ENCODE measurements at places on chromosomes 16 and 17. TPM values are rescaled to one million over a fixed set of nuclear protein-coding genes. Genes with fewer than 3 reads are reported as not detected.

- no peak for DNase-seq
Measured at GRCh38 chr16:89343501-89344457, 126.3 kb downstream of the ZNF778 start.

- DNase-seq: no peak
Measured at GRCh38 chr16:87303962-87304521, 13.2 kb downstream of the C16orf95 start.

DNA sequence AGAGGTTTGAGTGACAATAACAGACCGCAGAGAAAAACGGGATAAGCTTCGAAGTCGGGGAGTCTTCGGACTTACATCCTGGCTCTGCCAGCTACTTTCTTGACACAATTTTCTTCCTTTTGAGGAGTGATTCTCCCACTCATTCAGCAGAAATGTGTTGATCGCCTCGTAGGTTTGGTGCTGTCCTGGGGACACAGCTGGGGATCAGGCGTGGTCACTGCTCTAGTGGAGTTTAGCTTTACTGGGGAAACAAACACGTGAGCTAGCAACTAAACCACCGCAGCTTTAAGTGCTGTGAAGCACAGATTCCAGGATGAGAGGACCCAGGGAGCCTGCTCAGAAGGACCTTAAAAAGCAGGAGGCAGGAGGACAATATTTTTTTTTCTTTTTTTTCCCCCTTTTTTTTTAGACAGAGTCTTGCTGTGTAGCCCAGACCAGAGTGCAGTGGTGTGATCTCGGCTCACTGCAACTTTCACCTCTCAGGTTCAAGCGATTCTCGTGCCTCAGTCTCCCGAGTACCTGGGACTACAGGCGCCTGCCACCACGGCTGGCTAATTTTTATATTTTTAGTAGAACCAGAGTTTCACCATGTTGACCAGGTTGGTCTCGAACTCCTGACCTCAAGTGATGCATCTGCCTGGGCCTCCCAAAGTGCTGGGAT lies 858 bp downstream of the NUBP1 start:
- no peak for DNase-seq

DNA sequence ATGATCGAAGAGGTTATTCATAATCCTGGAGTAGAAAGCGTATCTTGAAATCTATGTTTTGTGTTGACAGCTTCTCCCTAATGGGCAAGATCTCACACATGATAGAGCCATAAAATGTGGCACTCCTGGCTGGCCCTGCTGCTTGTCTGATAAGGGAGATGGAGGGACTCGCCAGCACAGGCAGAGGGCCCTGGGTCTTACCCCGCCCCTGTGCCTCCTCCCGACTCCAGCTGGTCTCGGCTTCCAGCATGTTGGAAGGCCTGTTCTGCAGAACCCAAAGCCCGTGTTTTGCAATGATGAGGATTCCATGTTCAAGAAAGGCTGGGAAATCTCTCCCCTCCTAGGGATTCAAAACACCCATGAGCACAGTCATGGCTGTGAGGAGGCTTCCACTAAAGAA lies 106.7 kb upstream of the SDK2 start:
- DNase-seq: no peak

GRCh38 chr17:17737961-17738894 lies 57.0 kb downstream of the RAI1 start:
- no peak for DNase-seq

DNA sequence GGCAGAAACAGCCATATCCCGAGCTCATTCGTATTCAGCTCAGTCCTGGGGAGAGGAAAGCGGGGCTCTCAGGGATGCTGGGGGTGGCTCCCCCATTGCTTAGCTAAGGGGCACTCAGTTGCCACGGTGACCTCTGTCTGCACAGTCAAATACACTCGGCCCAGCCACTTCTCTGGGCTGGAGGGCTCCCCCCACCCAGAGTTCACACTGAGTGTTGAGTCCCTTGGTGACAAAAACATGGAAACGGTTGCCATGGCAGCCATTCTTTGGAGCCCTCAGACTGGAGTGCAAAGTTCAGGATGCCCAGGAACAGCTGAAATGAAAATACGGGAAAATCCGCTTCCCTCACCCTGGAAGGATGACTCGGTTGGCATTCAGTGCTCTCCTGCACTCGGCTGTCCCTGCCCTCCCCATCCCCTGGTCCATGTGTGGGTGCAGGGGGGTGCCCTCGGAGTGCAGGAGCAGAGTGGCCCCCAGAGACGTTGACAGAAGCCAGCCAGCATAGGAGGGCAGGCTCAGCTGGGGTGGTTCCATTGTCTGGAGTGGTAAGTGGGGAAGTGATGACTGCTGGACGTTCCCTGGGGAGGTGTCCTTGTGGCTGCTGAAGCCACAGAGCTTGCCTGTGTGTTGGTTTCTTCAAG lies 216.5 kb downstream of the NTN1 start:
- no peak for DNase-seq

DNA sequence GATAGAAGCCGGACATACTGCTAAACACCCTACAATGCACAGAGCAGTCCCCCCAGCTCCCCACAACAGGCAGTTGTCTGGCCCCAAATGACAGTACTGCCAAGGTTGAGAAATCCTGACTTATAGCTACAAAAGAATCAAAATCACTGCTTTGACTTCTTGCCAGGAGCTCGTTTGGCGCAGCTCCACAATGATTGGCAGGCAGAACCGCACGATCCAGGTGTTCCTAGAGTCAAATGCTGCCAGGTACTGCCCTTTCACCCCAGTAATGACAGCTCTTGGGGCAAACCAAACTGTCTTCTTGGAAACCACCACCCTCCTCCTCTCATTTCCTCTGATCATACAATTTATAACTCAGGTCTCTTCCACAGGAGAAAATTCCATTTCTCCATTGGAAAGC lies 2.2 kb upstream of the TMC5 start:
- no peak for DNase-seq

- DNase-seq: no peak
Measured at GRCh38 chr17:75410141-75410540, 4.7 kb upstream of the GRB2 start.

- peak; percentile 77 for DNase-seq
Measured at GRCh38 chr17:81911277-81911961, at the start of gene PCYT2. Gene PCYT2 (minus strand): TSS chr17:81911399. CDS start chr17:81911355, 44 bp downstream.

- no peak for DNase-seq
Measured at GRCh38 chr17:29584452-29585079, 4.9 kb downstream of the GIT1 start.

- DNase-seq: peak; percentile 42
Measured at GRCh38 chr16:83138976-83139690, 512.4 kb downstream of the CDH13 start.

Gene FAM83G
- total RNA-seq: 9.5 TPM

Gene BCL6B
- 0.41 TPM for total RNA-seq

Gene MFSD6L
- not detected for total RNA-seq

Gene NOG
- total RNA-seq: not detected

Gene ZSCAN10
- total RNA-seq: not detected

Gene MYOCD
- 0.16 TPM for total RNA-seq

Measured in fibroblast of the aortic adventitia (primary cell).